Stimulated activated CD8-positive, alpha-beta memory T cell treated with anti-CD3 and anti-CD28 coated beads, Interleukin-15, amount 100 ng/mL, for 4 hours (primary cell): ENCODE measurements at places on chromosomes 1 and 21.

DNA sequence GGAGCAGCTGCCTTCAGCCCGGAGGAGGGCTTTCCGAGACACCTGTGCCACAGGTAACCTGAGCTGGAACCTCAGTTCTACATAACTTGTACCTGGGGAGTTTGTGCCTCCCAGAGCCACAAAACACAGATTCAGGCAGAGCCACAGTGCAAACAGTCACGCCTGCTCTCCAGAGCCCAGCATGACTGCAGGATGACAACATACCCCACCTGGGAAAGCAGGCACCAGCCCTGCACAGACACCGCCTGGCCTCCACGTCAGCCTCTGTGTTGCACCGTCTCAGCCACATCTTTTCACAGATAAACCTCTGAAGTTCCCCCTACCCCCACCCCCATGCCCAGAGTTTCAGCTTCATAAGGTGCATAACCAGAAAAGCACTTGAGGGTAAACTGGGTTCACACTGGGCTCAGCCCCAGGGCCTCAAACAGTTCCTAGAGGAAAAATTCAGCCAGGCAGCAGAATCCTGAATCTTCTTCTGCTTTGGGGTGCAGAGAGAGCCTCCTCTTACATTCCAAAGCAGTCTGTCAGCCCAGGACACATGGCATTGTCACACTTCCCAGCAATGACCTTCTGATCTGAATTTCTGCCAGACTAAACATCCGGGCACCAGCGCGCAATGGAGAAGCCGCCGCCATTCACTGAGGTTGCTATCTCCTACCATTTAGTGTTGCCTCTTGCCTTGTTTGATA is 229.5 kb downstream of the TOMM20 start:
- no peak for DNase-seq

DNA sequence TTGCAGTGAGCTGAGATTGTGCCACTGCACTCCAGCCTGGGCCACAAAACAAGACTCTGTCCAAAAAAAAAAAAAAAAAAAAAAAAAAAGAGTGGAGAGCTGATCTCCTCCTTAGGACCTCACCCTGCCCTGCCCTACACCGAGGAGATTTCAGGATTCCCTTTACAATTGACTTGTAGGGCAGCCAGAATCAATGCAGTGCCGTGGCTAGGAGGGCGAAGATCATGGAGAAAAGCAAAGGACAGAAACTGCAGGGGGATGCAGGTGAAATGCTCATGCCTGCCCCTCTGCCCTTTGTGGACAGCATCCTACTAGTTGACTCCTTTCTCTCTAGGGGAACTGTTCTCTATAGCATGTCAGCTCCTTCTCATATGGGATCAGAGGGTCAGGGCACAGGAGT is 9.6 kb downstream of the FHAD1 start:
- no peak for DNase-seq

DNA sequence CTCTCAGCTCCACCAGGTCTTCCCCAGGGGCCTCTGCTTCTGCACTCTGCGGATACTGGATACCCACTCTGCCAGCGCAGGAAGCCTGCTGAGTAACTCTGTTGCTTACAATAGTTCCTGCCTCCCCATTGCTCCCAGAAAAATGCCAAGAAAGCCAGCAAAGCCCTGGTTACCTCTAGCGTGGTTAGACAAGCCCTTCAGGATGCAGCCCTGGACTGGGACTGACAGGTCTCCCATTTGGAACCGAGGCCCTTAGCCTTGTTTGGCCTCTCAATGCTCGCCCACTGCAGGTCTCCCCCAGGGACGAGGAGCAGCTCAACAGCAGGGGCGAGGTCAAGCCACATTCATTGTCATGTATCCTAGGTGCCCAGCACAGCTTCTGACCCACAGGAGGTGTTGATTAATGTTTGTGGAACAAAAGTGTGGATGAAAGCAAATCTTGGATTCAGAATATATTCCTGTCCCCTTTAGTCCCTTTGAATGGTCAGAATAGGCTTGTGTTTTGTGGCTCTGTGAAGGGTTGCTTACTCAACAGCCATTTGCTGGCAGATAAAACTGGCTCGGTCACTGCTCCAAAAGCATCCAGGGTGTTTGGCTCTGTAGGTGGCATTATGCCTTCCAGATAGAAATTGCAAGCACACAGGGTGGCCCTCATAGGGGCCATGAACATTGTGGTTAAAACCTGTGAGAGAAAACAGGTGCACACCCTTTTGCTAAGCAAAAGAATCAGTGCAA is 58.9 kb downstream of the C1orf198 start:
- no peak for DNase-seq

- DNase-seq, result no peak
Measured at GRCh38 chr1:226599636-226600238, 51.2 kb downstream of the STUM start.

- no peak for DNase-seq
Measured at GRCh38 chr1:116529199-116529631, 41.6 kb downstream of the CD58 start.

DNA sequence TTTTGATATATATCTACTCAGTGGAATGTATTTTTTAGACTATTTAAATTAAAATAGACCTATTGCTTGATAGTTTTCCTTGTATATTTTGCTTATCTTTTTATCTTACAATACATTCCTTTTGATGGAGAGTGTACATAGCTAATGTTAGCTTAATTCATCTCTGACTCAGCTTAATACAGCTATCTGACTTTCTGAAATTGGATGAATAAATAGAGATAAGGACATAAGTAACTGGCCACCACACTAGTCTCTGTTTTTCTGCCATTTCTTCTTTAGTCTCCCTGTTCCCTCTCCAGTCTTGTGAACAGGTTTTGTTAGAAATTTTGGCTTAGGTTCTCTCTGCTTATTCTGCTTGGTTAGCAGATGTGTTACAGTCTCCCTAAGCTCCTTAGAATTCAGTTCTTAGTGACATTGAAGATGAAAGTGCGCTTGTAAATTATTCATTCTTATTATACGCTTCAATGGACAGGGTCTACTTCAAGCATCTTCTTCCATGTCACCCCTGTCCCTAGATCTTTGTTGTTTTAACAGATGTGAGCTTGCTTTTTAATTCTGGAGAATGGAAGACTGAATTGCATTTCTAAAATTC is 59.6 kb downstream of the XPR1 start:
- DNase-seq, result no peak
